ENCODE measurements at places on chromosomes 5 and 9.

DNA sequence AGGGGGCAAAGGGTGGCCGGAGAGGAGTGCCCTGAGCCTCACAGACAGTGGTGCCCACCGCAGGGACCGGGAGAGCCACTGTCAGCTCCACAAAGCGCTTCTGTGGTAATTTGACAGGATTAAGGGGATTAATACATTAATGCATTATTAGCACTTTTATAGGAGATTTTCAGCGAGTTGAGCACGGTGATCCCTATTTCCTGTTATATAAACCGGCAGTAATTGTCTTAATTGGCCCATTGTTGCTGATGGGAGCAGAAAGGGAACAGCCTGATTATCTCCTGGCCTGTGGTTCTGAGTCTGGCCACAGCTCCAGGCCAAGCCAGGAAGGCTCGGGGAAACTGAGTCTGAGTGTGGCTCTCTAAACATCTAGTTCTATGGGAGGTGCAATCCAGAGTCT is 423.6 kb downstream of the CDK5RAP2 start:
- no peak for DNase-seq

DNA sequence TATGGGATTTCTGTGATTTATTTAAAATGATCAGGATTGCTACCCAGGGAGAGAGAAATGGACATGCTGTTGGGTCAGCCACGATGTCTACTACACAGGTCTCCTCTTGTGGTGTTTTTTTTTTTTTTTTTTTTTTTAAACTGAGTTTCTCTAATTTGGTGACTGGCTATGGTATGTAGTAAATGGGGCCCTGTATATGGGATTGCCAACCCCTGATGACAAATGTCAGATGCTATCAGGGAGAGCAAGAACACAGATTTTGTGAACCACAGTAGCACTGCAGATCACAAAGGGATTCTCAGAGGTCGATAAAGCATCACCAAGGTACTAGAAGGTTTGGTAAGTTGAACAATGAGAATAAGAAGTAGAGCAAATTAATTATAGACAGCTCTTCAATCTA is 16.5 kb upstream of the TNFAIP8 start:
- no peak for DNase-seq

DNA sequence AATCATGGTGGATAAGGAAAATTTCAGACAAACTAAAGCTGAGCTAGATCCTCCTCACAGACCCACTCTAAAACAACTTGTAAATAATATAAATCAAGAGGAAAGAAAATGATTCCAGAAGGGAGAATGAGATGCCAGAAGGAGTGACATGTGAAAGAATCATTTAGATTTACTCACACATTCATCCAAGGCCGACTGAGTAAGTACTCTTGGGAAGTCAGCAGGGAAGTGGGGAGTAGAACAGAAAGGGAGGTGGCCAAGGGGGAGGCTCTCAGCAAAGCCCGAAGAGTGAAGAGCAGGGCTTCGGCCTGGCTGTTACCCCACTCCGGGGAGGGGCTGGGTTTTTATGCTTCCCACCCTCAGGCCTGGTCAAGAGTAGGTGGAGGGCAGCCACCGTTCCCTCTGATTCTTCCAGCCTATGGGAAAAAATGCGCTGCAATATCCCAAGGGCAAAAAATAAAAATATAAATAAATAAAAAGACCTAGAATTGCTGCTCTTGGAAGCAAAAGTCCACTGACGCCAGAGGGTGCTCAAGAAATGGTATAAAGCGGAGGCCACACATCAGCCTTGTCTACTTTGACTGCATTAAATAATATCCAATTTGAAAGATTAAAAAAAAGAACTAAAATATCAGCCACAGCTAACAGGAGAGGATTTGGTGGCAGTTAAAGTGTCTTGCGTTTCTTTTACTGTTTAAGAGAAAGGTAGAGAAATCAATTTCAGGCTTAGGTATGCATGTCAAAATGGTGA is 110.2 kb upstream of the COL5A1 start:
- no peak for DNase-seq

- DNase-seq, result no peak
Measured at GRCh38 chr5:142280066-142281007, 44.5 kb downstream of the SPRY4 start.

GRCh38 chr5:375921-376798 is 54.6 kb downstream of the AHRR start:
- DNase-seq, result peak; percentile 30

DNA sequence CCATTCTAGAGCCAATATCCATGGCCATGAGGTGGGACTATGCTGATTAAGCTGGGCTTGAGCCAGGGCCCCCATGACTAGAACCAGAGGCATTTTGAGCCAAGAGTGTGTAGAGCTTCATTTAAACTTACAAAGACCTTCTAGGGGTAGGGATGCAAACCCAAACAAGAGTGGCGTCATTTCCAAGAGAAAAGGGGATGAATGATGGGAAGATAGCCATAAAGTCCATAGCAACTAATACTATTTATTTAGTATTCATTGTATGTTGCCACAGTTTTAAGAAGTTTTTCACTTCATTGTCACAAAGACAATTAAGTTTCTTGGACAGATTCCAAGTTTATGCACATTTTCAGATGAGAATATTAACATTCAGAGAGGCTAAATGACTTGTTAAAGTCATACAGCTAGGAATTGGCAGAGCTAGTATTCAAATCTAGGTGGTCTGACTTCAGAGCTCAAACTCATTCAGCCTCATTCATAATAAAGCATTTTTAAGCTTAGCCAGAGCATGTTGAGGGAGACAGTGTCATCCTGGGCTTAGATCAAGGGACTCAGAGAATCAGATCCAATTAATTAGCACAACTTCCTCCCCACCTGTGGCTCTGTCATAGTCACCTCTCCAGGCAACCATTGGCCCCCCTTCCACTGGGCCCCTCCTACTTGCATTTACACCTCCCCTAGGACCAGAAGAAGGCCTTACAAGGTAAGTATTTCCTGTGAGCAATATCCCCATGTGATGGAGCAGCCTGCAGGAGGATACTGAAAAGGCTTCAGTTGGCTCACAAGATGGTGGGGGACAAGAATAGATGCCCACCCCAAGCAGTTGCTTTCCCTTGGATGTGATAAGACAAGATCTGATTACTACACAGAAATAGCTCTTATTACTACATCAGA is 95.0 kb upstream of the PCSK1 start:
- DNase-seq, result no peak

- DNase-seq, result no peak
Measured at GRCh38 chr5:163385271-163385670, 52.1 kb upstream of the CCNG1 start.

DNA sequence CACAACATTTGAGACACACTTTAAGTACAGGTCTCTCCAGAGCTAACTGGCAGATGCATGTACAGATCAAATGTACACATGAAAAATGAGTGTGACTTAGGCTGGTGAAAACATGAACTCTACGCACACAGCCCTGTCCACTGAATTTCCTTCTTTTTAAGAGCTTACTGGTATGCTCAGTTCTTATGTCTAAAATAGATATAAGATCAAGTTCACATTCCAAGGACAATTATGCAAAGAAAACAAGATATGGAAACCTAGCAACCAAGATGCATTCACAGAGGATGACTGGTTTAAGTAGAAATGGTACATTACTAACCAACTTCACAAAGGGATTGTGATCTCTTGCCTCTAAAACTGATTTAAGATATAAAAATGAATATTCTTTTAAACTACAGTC is 56.7 kb downstream of the TLE1 start:
- DNase-seq, result no peak

- no peak for DNase-seq
Measured at GRCh38 chr9:88724331-88724730, 189.4 kb downstream of the NXNL2 start.

- DNase-seq, result peak; percentile 19
Measured at GRCh38 chr5:55902696-55903095, 51.5 kb downstream of the IL31RA start.

- DNase-seq, result no peak
Measured at GRCh38 chr9:93686880-93687236, 110.5 kb downstream of the PHF2 start.

DNA sequence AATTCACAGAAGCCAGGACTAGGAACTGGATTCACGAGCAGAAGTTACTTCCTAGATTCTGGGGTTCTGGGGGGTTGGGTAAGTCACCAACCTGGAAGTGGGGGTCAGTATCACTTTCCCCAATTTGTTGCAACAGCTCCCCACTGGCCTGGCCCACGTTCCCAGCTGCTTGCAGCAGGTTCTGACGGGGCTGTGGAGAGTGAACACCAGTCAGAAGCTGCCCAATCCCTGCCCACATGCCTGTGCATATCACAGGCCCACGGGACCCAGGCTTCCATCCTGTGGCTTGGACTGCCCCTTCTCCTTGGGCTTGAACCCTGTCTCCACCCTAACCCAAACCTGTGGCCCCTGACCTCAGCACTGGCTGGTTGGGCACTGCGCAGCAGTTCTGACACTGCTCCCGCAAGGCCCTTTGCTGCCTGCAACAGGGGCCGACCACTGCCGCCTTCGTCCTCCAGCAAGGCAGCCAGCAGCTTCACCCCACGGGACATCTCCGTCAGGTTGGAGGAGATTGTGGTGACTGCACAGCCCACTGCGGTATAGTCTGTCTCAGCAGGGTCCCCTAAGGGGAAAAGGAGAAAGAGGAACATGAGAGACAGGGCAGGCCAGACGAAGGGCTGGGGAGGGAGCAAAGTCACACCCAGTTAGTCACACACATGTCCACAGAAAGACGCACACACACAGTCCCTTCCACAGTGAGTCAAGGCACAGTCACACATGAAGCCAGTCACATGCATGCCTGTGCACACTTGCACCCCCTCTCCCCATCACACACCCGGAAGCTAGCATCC is 13.1 kb downstream of the TLN1 start:
- no peak for DNase-seq

GRCh38 chr9:19101203-19101602 is 1.5 kb downstream of the HAUS6 start:
- no peak for DNase-seq

- DNase-seq, result no peak
Measured at GRCh38 chr5:160463740-160464465, 42.2 kb downstream of the PTTG1 start.

GRCh38 chr5:41234475-41234874 is 21.1 kb upstream of the C6 start:
- DNase-seq, result no peak

DNA sequence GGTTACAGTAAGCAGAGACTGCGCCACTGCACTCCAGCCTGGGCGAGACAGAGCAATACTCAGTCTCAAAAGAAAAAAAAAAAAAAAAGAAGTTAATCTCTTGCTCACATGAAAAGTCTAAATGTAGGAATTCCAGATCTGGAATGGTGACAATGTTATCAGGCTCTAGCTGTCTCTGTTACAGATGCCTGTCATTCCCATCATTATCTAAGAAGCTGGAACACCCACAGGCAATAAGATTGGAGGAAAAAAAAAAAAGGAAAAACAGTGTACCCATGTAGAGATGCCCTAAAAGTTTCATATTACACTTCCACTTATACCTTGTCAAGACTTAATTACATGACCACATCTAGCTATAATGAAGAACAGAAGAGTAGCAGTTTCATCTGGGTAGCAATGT is 38.2 kb downstream of the PTBP3 start:
- no peak for DNase-seq

GRCh38 chr5:136128481-136128880 is 4.2 kb upstream of the SMAD5 start:
- DNase-seq, result no peak

GRCh38 chr5:35717718-35718117 is 100.1 kb downstream of the SPEF2 start:
- no peak for DNase-seq

- DNase-seq, result no peak
Measured at GRCh38 chr9:128145536-128145935, 3.7 kb upstream of the LCN2 start.

- DNase-seq, result no peak
Measured at GRCh38 chr5:6570530-6570929, 62.3 kb downstream of the NSUN2 start.

DNA sequence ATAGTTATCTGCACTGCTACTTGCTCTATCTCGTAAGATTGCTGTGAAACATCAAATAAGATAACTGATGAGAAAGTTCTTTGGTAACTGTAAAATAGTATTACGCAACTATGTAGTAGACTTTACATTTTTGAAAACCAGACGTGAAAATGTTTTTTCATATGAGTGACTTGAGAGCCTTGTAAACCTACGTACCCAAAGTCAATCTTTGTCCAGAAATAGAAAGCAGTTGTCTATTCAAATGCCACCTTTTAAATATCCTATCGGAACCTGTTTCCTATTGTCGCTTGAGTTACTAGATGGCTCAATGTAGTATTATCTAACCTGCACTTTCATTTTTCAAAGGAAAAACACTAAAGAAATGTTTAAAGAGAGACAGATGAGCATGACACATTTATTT is 1.6 kb downstream of the FNIP1 start:
- no peak for DNase-seq

GRCh38 chr5:35811108-35811741 is 45.5 kb upstream of the IL7R start:
- DNase-seq, result no peak

- no peak for DNase-seq
Measured at GRCh38 chr5:155017610-155018009, 4.1 kb downstream of the KIF4B start.

DNA sequence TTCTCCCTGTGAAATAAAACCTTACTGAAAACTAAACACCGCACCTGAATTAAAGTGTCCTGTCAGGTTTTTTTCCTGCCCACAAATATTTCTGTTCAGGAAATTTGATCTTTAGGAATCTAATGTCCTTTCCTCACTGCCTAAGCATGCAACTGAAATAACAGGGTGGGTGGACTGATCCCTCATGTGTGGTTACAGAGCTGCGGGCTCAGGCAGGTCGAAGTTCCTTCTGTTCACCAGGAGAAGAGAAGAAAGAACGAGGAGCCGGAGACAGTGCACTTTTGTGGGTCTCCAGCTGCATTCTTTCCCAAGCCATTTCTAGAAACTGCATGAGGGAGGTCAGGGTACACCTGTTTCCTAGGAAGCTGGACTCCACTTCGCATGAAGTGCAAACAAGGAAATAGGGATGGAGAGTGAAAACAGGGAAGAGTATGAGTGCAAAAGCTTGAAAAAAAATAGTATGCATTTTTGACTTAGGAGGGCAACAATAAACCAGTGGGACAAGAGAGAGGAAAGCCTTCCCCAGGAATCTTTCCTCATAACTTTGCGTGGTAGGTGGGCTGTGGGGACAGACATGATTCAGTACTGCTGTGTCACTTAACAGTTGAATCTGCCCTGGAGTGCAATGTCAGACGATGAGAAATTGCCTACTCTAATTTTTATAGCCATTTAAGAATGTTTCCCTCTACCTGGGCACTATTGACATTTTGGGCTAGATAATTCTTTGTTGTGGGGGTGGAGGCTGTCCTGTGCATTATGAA is 60.3 kb downstream of the GCNT1 start:
- no peak for DNase-seq

GRCh38 chr9:28938981-28939380 is 1365.7 kb upstream of the C9orf72 start:
- no peak for DNase-seq

DNA sequence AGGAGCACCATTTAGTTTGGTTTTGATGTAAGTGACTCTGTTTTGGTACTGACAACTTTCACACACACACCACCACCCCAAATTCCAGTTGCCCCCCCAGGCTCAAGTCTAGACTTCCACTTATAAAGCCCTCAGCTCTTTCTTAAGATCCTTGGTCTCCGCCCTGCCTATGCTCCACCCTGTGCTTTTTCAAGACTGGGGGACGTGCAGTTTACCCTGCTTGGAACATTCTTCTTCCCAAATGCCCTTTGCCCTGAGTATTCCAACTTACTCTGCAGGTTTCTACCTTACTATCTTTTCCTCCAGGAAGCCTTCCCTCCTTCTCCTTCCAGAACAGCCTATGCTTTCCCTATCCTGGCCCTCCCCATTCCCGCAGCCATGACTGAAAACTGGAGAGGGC is 1.5 kb upstream of the TRIM14 start:
- DNase-seq, result no peak

Measured in stimulated activated CD8-positive, alpha-beta memory T cell treated with anti-CD3 and anti-CD28 coated beads, Interleukin-4, amount 100 ng/mL, for 48 hours (primary cell).